ENCODE measurements at places on chromosomes 12 and 14.

- DNase-seq, result no peak
Observed at GRCh38 chr12:99146185-99146584, 501.1 kb downstream of the APAF1 start.

DNA sequence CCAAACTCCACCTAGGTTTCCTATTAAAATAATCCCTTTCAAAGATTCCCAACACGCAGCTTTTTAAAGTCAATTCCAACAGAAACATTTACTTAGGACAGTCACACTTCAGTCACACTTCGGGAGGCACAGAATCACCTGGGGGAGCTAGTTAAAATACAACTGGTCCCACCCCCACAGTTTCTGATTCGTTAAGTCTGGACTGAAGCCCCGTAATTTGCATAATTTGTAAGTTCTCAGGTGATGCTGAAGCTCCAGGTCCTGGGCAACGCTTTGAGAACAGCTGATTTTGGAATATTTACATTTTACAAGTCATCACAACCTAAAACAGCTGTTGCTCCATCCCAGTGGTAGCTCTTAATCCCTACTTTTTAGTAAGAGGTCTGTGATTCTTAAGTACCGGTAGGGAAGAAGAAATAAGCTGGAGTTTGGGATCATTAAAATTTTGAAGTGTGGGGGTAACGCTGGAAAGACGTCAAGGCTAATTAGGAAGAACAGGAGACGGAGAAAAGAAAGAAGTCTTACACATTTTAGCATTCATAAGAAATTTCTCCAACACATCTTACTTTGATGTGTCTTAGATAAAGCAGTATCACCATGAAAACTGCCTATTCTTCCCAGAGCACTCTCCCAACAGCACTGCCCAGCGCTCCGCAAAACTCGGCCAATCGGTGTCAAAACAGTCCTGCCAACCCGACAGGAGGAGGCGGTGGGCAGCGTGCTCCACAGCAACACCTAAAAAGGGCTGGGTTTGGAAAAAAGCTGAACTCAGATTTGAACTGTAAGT lies 1.1 kb downstream of the IPO8 start:
- peak; percentile 37 for DNase-seq

DNA sequence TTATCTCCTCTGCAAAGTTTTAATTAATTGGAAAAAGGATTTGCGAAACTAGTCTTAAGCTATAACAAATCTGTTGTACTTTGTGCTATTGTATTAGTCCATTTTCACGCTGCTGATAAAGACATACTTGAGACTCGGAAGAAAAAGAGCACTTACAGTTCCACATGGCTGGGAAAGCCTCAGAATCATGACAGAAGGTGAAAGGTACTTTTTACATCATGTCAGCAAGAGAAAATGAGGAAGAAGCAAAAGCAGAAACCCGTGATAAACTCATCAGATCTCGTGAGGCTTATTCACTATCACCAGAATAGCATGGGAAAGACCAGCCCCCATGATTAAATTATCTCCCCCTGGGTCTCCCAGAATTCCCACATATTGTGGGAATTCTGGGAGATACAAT lies 118.1 kb upstream of the PRKD1 start:
- no peak for DNase-seq

DNA sequence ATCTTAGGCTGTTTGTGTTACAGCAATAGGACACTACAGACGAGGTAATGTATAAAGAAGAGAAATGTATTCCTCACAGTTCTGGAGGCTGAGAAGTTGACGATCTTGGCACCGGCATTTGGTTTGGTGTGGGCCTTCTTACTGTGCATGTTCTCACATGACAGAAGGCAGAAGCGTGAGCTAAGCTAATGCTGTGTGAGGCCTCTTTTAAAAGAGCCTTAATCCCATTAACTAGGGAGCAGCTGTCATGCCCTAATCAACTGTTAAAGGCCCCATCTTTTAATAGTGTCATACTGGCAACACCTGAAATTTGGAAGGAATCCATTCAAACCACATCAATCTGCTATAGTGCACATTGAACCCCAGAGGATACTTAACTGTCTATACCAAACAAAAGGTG lies 992.9 kb downstream of the GALC start:
- no peak for DNase-seq

GRCh38 chr12:2845280-2845679 lies 10.4 kb upstream of the NRIP2 start:
- DNase-seq, result no peak

DNA sequence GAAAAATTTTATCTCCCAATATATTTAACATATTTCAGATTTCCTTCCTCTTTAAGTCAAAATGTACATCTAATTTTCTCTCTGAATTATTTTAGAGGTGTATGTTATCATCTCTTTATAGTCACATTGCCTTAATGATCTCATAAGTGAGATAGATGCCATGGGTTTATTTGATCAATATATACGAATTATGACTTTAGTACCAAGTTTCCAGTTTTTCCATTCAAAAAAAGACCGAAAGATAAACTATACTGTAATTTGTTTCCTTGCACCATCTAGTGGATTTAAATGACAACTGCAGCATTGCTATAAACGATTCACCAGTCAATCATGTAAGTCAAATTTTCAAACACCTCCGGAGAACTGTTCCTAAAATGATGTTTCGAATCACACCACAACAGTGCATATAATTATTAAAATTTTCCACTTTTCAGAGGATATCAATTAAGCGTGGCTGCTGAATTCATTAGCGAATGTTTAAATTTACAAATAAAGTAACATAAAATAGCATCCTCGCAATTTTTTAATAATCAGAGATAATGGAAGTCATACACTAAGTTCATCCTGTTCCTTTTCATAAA lies 419 bp upstream of the ATXN7L3B start:
- DNase-seq, result peak; percentile 89

DNA sequence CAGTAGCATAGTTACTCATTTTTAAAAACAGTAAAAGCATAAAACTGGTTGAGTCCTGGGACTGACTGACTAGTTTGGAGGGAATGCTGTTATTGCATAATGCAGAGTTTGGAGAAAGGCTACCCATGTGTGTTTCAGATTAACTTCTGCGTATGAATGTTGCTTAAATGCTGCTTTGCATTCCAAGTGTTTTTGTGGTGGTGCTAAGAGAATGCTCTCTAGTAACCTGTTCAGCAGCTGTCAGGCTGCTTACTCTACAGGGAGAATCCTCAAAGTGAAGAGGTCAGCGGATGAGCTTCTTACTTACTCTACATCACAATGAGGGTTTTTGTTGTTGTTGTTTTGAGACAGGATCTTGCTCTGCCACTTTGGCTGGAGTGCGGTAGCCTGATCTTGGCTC lies 4.3 kb downstream of the DLST start:
- no peak for DNase-seq

GRCh38 chr14:102493585-102493984 lies 16.0 kb downstream of the ANKRD9 start:
- DNase-seq, result no peak

- peak; percentile 67 for DNase-seq
Observed at GRCh38 chr14:55097881-55098560, 31.0 kb upstream of the LGALS3 start.

GRCh38 chr12:124437617-124438436 lies 129.6 kb downstream of the NCOR2 start:
- no peak for DNase-seq

GRCh38 chr14:89095036-89095435 lies 270.6 kb downstream of the TTC8 start:
- no peak for DNase-seq

GRCh38 chr12:102326982-102327381 lies 129.3 kb upstream of the PMCH start:
- no peak for DNase-seq

DNA sequence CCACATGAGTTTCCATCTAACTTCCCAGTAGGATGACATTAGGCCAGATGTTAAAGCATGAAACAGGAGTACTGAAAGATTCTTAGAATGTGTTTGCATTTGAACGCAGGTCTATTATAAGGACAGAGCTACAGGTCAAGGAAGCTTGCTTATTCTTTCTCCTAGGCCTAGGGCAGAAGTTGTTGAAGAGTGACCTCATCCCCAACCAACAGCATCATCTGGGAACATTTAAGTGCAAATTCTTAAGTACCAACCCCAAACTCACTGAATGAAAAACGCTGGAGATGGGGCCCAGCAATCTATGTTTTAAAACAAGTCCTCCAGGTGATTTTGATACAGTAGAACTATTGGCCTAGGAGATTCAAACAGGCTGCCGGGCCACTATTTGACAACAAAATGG lies 52.4 kb downstream of the PAPLN start:
- DNase-seq, result no peak

- no peak for DNase-seq
Observed at GRCh38 chr14:50750323-50750722, 80.6 kb downstream of the NIN start.

DNA sequence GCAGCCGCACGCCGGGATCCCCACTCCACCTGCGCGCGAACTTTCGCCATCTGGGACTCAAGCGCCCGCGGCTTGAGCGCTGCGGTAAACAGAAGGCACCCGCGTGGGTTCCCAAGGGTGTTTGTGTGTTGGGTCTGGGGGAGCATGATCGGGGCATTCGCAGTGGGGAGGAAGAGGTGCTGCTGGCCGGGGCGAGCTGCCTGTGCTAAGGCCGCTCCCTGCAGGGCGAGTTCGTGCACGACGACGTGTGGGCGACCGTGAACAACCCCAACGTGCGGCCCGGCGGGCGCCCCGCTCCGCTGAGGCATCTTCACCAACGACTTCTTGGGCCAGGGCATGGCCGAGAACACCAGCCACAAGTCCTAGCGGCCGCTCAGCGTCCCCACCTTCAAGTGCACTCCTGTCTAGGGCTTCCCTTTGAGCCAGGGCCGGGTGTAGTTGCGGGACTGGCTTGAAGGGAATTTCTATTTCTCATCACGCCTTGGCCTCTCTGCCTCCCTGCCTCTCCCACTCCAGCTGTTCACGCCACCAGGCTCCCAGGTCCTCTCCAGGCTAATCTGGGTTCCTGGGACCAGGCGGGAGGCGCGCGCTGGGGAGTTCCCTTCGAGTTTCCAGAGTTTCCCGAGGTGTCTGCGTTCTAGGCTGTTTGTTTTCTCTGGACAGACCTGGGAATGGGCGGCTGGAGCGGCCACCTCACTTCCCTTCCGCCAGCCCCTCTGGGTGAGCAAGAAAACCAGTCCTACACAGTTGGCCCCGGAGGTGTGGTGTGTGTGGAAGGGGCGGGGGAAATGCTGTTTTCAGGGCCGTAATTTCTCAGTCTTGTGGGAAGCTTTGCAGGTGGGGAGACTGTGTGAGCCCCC lies 417.8 kb upstream of the TMTC1 start:
- DNase-seq, result no peak

GRCh38 chr12:48996794-48997718 lies 2.1 kb downstream of the DDN start:
- DNase-seq, result peak; percentile 30

DNA sequence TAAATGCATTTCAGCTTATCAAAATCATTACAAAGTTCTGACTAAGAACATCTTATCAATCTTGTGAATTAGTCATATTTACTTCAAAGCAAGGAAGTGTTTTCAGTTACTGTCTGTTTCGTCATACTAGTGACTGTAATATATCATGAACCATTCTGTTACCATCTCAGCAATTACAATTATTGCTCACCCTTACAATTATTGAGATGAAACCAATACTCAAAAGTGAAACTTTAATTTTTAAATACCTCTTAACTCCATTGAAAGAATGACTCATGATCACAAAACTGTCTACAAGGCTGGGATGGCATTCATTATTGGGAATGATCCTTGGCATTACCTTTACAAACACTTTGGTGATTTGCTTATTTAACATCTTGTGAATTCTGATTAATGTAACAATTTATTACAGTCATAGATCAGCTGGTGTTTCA lies 90.3 kb downstream of the RPS6KA5 start:
- no peak for DNase-seq

DNA sequence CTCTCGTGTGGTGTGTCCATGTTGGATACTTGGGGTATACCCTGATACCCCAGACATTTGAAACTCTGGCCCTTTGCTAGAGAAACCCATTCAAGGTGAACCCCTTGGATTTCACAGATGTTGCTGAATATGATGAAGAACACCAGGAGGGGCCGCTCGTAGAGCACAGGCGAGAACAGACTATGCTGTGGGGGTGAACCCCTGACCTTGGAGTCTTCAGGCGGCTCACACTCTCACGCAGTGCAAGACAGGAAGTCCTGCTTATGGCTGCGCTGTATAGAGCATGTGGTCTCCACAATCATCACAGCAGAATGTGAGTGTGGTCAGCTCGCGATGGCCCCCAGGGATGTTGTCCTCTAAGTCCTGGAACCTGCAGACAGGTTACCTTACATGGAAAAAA lies 60.4 kb downstream of the SLC15A4 start:
- DNase-seq, result no peak

GRCh38 chr12:42235426-42235825 lies 2.6 kb downstream of the YAF2 start:
- DNase-seq, result peak; percentile 29

DNA sequence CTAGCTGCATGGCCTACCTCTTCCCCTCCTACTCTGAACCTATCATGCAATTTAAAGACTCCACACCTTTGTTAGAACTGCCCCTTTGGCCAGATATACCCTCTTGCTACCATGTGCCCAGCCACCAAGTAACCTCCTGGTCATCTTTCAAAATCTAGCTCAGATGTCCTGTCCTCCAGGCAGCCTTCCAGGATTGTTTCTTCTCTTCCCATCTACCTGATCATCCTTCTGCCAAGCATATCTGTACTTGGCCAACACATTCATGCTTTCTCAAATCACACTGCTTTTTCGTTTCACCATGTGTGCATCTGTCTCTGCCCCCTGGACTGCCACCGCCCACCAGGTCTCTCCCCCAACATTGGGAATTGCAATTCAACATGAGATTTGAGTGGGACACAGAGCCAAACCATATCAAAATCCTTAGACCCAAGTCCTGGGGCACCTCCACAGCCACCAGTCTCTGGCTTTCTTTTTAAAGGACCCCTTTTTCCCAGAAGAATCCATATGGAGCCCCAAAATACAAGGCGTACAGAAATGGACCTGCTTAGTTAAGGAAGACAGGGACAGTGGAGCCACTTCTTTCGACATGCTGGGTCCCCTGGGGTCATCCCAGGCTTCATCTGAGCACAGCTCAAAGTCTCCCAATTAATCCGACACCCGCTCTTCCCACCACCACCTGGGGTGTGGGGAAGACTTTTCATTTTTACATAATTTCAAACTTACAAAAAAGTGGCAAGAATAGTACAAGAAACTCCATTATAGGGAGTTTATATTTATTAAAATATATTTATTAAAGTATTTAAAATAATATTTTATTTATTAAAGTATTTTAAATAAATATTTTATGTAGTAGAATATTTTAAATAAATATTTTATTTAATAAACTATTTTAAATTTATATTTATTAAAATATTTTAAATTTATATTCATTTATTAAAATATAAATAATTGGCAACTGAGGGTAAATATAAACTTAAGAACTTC lies 7.9 kb upstream of the CMKLR1 start:
- no peak for DNase-seq

GRCh38 chr14:90671382-90672234 lies 144.6 kb downstream of the TTC7B start:
- DNase-seq, result no peak

- no peak for DNase-seq
Observed at GRCh38 chr14:52876806-52877205, 74.0 kb downstream of the FERMT2 start.
